CD8-positive, alpha-beta memory T cell (primary cell): ENCODE measurements at places on chromosomes 12 and 14. TPM values are rescaled to one million over a fixed set of nuclear protein-coding genes. Genes with fewer than 3 reads are reported as not detected.

GRCh38 chr12:117005417-117006046 is 93.7 kb downstream of the TESC start:
- DNase-seq: no peak

The BEST3 gene
- not detected for total RNA-seq

The TAS2R46 gene
- 0.93 TPM for total RNA-seq

GRCh38 chr14:50816395-50817047 is 14.4 kb downstream of the NIN start:
- DNase-seq: no peak

The KLRF1 gene
- not detected for total RNA-seq

GRCh38 chr12:103924761-103925641 is 5.2 kb upstream of the HSP90B1 start:
- DNase-seq: peak; percentile 2
